ENCODE measurements at places on chromosomes 7 and 10.

GRCh38 chr10:22681783-22682183 is 32.6 kb downstream of the PIP4K2A start:
- peak; percentile 50 for DNase-seq

- peak; percentile 23 for DNase-seq
These were observed 95.4 kb downstream of the HIPK2 start for GRCh38 chr7:139682136-139683013.

GRCh38 chr10:52539463-52539862 is 225.4 kb downstream of the DKK1 start:
- DNase-seq = no peak

DNA sequence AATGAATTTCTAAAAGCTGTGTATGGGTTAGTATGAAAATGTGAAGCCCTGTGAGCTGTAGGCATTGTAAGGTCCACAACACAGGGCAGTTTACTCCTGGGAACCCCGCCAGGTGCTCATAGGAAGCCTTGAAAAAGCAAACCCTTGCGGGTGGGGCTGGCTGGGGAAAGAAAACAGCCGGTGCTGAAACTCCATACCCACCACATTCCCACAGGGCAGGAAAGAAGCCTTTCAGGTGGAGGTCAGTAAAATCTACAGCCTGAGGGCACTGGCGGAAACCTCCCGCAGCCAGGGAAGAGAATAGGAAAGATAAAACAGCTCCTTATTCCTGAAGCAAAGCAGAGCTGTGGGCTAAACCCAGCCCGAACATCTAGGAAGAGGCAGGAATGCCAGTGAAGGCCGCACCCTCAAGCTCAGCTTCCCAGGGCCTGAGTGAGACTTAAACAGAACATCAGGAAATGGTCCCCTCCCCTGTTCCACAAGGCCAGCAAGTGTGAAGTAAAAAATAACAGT is 34.7 kb downstream of the PODXL start:
- DNase-seq = no peak

DNA sequence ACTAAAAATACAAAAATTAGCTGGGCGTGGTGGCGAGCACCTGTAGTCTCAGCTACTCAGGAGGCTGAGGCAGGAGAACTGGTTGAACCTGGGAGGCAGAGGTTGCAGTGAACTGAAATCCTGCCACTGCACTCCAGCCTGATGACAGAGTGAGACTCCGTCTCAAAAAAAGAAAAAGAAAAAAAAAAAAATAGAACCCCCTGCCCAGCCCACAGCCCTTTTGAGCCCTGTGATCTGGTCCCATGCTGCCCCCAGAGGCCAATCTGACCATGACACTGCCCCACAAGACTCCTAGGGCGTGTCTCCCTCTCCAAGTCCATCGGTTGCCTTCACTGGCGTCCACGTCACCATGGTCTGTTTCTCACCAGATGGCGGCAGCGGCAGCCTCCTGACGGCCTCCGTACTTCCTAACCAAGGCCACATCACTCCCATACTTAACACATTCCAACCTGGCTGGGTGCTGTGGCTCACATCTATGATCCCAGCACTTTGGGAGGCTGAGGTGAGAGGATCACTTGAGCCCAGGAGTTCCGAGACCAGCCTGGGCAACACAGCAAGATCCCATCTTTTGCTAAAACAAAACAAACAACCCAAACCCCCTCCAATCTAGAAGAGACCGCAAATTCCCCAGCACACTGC is 18.0 kb downstream of the STX1A start:
- no peak for DNase-seq

GRCh38 chr10:82883603-82884002 is 1008.6 kb downstream of the NRG3 start:
- DNase-seq = no peak

DNA sequence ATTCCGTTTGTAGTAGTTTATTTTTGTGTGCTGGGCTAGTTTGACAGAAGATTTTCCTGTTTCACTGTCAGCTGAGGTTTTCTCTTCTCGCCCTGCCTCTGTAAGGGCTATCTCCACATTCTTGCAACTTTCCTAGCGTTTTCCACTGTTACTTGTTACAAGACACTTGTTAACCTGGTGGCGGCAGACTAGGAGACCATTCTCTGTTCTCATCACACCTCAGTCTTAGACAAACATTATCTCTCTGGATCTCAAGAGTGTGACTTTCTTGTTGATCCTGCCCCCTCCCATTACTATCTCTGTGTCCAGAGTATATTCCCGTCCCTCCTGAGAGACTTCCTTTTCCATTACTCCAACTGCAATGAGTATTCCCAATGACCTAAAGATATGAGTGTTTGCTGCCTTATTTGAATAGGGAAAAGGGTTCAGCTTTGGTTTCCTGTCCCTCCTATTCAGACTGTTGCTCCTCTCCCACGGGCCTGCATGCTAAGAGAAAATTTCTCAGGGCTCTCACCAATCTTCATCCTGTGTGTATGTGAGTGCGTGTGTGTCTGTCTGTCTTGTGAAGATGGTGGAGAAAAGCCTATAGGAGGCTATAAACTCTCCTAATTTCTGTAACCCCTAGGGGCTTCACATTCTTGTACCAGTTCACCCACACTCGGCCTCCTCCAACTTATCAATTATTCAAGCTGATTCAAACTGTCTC is 722.4 kb upstream of the POT1 start:
- DNase-seq = no peak

DNA sequence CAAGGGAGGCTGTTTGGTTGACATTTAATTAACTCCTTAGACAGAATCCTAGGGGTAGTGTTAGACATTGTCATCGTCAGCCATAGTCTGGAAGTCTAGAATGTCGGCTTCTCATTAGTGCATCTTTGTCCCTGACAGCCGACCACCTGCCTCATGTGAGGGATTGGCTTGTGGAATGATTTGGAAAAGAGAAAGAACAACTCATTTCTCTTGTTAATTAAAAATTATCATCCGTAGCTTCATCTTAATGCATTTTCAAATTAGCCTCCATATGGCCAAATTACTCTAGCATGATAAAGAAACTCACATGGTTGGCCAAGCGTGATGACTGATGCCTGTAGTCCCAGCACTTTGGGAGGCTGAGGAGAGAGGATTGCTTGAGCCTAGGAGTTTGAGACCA is 97.7 kb upstream of the PARD3 start:
- no peak for DNase-seq

DNA sequence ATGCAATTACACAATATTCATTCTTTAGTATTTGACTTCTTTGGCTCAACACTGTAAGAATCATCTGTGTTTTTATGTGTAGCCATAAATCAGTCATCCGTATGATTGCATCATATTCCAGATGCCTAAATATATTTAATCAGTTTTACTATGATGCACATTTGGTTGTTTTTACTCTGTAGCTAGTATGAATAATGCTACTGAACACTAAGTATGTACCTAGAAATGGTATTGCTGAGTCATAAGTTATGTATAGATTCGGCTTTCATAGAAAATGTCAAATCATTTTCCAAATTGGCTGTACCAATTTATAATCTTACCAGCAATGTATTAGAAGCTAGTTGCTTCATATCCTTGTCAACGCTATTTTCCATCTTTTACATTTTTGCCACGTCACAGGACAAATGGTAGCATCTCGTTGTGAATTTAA is 197.3 kb upstream of the PLXNA4 start:
- no peak for DNase-seq

DNA sequence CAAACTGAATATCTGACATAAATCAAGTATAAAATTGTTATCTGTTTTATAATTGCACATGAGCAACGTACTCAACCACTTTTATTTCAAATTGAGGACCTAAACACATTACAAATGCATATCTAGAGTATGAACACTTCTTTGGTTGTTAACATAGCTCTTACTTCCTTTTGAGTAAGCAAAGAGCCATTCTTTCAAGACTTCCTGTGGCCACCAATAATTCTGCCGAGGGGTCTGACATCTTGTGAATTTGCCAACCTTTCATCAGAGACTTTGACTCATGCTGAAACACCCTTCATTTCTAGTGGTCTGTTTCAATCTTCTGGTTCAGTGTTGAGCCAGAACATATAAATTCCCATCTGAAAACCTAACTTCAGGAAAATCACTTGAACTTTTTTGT is 59.4 kb downstream of the CDK14 start:
- DNase-seq = no peak

DNA sequence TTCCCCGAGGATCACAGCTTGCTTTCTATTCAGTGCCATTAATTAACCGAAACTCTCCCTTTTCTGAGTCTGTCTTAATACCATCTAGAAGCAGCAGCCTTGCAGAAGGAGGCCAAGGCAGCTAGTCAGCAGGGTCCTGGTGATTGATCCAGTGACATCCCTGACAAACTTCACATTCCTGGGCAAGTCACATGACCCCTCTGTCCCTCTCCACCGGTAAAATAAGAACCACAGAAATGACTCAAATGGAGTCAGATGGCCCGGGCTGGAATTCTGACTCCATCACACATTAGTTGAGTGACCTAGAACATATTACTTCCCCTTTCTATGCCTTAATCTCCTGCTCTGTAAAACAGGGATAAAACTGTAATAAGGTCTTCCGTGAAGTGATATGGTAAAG is 17.2 kb upstream of the ACSL5 start:
- DNase-seq = no peak

- no peak for DNase-seq
These were observed 11.9 kb downstream of the STEAP1B start for GRCh38 chr7:22487978-22488642.

GRCh38 chr7:5231811-5232484 is 41.9 kb downstream of the WIPI2 start:
- no peak for DNase-seq

GRCh38 chr7:47818796-47819606 is 129.3 kb downstream of the PKD1L1 start:
- DNase-seq = peak; percentile 48

- no peak for DNase-seq
These were observed 6.3 kb downstream of the VPS26A start for GRCh38 chr10:69130251-69130650.

GRCh38 chr7:107036535-107036934 is 8.0 kb upstream of the PRKAR2B start:
- DNase-seq = no peak

- no peak for DNase-seq
These were observed 1.8 kb downstream of the LRRC17 start for GRCh38 chr7:102914585-102914984.

DNA sequence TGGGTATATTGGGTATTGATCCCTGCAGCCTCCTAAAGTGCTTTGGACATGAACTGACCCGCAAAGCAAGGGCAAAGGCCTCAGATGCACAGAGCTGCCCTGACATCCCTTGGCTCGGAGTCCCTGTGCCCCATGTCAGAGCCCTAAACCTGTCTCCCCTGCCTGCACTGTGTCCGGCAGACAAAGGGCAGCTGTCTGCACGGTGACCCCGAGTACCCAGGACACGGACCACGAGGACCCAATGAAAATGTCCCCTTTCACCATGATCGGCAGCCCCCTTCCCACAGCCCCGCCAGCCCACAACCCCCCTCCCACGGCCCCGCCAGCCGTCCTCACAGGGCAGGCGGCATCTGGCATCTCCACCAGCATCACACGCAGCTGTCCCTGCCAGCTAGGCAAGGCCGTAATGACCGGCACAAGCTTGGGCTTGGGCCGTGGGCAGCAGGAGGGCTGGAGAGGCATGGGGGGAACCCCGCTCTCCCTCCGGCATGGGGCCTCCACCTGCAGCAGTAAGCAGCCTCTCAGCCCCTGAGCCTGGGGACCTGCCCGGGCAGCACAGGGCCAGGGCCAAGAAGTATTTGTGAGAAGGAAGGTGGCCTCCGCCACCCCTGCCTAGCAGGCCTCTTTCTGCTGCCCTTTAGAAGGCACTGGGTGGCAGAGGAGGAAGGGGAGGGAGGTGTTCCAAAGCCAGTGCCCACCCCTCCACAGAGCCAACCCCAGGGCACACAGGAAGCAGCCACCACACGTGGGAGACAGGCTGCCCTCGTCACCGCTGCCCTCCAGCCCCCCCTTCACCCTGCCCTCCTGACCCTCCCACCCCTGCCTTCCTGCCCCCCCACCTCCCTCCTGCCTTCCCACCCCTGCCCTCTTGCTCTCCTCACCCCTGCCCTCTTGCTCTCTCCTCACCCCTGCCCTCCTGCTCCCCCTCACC is 10.1 kb downstream of the NUDT1 start:
- no peak for DNase-seq

DNA sequence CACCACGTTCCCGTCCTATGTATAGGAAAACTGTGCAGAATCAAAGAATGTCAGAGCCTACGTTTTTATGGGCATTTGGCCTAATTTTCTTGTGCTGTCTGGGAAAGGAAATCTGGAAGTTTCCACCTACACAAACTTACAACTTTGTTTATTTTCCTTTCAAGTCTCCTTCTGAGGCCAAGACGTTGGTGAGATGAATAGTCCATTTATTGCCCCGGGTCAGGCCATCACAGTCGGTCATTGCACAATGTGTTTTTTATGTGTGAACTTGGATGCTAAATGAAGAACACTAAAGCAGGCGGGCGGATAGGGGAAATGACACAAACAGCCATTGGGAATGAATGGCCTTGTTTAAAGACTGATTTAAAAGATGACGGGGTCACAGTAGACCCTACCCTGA is 38.6 kb downstream of the TRIL start:
- no peak for DNase-seq

All from activated naive CD8-positive, alpha-beta T cell treated with anti-CD3 and anti-CD28 coated beads for 36 hours (primary cell).